A549 treated with CORT108297 at 1 μM for 4 hours (cell line): ENCODE measurements at places on chromosomes 7 and 10. TPM values are rescaled to one million over a fixed set of nuclear protein-coding genes. Genes with fewer than 3 reads are reported as not detected.

MALRD1 gene
- total RNA-seq = not detected in 5 replicates

LBX1 gene
- not detected in 5 replicates for total RNA-seq

HOXA6 gene
- 1.5 to 2.2 TPM (median 1.8 TPM) in 5 replicates for total RNA-seq

KCNMA1 gene
- 42.2 to 87.0 TPM (median 76.7 TPM) in 5 replicates for total RNA-seq

YKT6 gene
- 117 to 126 TPM (median 120 TPM) in 5 replicates for total RNA-seq

MMP21 gene
- total RNA-seq = 0.04 to 0.06 TPM in 2 of 5 replicates, not detected in the others

AEBP1 gene
- total RNA-seq = 0.02 TPM in 1 of 5 replicates, not detected in the others

LIPK gene
- total RNA-seq = not detected in 5 replicates
